ENCODE measurements at places on chromosomes 3 and 15.

DNA sequence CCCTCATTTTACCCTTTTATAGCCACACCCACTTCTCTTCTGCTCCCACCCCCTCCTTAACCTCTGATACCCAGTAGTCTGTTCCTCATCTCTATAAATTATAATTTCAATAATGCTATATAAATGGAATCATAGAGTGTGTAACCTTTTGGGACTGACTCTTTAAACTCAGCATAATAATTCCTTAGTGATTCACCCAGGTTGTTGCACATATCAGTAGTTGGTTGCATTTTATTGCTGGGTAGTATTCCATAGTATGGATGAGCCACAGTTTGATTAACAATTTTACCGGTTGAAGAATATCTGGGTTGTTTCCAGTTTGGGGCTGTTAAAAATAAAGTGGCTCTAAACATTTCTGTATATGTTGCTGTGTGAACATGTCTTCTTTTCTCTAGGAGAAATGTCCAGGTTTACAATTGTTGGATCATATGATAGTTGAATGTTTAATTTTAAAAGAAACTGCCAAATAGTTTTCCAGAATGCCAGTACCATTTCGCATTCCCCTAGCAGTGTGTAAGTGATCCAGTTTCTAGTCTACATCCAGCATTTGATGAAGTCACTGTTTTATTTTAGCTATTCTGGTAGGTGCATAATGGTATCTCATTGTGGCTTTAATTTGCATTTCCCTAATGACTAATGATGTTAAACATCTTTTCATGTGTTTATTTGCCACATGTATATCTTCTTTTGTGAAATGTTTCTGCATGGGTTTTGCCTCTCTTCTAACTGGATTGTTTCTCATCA, 68.5 kb downstream of the VPS8 start:
- DNase-seq, result no peak

GRCh38 chr15:78507831-78508160, 419 bp downstream of the HYKK start:
- no peak for DNase-seq

DNA sequence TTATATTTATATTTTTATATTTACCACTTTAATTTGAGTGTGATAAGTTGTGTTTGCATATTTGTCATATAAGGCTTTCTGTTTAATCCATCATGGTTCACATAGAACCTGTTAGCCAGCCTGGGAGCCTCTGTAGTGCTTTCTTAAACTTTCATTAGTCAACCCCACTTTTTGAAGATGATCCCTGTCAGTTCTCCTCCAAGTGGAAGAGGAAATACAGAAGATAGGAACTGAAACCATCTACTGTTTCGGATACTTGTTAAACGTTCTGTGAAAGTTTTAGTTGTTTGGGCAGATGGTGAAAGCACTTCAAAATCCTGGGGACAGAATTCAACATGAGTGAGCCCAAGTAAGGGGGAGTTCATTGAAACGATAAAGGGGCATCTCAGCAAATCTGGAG, 4.6 kb upstream of the SAMMSON start:
- no peak for DNase-seq

DNA sequence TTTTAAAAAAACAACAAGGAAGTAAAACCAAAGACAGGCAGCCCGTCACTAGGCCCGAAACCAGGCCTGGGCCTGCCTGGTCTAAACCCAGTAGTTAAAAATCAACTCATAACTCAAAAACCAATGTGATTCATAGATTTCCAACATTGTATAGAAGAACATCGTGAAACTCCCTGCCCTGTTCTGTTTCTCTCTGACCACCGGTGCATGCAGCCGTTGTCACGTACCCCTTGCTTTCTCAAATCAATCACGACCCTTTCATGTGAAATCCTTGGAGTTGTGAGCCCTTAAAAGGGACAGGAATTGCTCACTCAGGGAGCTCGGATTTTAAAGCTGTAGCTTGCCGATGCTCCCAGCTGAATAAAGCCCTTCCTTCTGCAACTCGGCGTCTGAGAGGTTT, 89.5 kb downstream of the DCLK3 start:
- DNase-seq, result no peak

DNA sequence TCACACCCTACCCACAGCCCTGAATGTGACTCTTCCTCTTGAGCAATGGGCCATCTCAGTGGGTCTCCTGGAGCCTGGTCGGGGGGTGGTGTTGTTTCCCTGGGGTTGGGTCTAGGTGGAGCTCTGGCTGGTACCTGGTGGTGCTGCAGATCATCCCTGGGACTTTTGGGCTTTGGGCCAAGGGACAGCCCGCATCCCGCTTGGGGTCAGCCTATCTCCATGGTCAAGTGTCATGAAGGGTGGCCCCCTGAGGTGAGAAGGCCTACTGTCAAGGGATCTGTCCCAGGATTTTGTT, 202.0 kb downstream of the UBE3A start:
- no peak for DNase-seq

- DNase-seq, result no peak
These were observed 22.0 kb upstream of the BCL2L10 start for GRCh38 chr15:52134502-52135144.

GRCh38 chr3:113746548-113747282, at the start of gene ATP6V1A:
Gene ATP6V1A (plus strand): TSS chr3:113747035. CDS start chr3:113778754, 31,719 bp downstream.
- DNase-seq, result peak; percentile 77

DNA sequence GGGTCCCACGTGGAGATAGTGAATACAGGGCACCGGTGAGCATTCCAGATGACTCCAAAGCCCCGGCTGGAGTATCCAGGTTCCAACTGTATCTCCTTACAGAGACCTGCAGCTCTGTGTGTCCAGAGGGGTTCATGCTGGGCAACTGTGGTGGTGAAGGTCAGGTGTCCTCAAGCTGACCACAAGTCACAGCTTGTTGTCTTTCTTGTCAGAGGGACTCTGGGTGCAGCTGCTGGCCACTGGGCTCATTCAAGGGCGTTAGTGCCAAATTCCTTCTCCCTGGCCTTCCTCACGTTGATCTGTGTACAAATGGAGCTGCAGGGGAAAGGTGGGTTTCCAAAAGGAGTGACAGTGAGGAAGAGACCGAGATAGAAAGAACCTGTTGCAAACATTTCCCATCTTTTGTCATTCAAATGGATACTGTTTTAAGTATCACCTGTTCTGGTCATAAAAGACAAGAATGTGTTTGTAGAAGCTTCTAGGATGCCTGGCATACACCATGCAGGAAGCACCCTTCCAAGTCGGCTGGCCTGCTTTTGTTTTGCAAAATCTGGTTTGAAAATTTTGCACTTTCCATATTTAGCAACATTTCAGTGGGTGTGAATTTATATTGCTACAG, 52.5 kb downstream of the CEMIP start:
- no peak for DNase-seq

GRCh38 chr3:29406291-29406832, 125.5 kb downstream of the RBMS3 start:
- DNase-seq, result no peak

DNA sequence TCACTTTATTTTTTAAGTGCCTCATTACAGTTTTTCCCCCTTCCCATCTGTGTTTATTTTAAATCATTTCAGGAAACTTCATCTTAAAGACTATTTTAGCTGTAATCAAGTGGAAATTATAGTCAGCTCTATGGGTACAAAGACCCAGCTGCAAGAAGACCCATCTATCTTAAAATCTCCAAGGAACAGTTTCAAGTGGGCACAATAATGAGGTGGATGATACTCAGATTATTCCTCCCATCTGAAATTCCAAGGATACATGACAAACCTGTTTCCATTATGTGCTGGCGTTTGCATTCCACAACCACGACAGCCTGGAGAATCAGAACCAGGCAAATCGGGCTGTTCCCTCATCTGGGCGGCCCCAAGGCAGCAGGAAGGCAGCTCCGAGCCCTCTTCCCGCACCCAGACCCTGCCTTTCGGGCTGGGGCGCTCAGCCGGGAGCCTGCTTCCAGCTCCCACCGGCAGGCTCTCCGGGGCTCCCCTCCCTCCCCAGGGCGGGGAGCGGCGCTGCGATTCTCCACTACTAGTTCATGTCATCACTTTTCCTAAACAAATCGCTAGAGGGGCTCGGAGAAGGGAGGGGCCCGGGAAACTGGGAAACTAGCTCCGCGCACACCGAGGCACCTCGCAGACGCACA, at the start of gene MGLL:
MGLL (minus strand) TSS at position 475 of the 641 bp plus-strand sequence; CDS start at position 278, 197 bp downstream.
- no peak for DNase-seq

- DNase-seq, result no peak
These were observed 246.7 kb downstream of the LPP start for GRCh38 chr3:188400494-188401243.

DNA sequence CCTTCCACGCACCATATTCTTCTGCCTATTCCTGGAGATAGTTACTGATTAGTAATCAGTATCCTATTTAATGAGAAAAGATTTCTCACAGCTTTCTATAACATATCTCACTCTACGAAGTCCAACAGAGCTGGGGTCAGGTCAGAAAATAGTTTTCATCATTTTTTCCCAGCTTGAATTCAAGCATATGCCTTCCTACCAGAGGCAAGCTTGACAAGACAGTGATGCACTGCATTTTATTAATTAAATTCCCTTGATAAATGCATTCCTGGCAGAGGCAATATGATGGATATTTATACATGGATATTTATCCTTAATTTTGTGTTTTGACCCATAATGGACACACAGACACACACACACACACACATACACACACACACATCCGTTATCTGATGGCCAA, 961.4 kb downstream of the EPHA3 start:
- no peak for DNase-seq

GRCh38 chr3:25944329-25944728, 154.4 kb downstream of the OXSM start:
- no peak for DNase-seq

DNA sequence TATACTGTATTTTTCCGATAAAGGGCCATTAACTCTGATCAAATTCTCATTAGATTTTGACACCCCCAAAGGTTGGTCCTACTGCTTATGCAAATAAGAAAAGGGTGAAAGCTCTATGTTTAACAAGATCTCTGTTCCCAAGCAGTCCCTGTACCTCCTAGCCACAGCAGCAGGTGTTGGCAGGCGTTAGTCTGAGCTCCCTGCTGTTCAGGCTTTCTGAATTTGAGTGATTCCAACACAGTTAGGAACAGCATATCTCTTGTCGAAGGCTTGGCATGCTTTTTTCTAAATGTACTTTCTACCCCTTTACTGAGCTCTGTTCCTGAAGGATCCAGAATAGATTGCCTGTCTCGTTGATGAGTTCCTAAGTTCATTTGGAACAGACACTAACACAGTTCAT, 42.3 kb downstream of the MITF start:
- no peak for DNase-seq

GRCh38 chr3:101828276-101828675, 21.0 kb upstream of the NFKBIZ start:
- DNase-seq, result no peak

GRCh38 chr3:132486099-132486498, 68.8 kb downstream of the DNAJC13 start:
- no peak for DNase-seq

- no peak for DNase-seq
These were observed 75.4 kb downstream of the CDC25A start for GRCh38 chr3:48112813-48113212.

DNA sequence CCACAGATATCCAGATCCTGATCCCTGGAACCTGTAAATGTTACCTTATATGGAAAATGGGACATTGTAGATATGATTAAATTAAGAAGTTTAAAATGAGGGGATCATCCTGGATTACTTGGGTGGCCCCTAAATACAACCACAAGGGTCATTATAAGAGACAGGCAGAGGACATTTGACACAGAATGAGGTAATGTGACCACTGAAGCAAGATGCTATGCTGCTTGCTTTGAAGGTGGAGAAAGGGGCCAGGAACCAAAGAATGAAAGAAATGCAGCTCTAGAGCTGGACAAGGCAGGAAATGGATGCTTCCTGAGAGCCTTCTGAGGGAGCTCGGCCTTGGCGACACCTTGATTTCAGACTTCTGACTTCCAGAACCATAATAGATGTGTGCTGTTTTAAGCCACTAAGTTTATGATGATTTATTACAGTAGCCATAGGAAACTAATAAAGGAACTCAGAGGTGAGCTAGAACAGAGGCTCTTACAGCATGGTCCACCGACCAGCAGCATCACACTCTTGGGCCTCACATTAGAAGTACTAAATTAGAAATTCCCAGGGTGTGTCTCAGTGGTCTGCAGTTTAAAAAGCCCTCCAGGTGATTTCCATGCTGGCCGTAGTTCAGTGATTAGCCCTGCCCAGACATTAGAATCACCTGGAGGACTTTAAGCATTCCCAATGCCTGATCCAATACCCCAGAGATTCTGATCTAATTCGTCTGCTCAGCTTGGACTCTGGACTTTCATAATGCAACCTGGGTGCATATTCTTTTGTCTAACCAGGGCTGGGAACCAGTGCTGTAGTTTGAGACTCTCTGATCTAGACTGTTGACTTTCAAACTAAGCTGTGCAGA, 7.5 kb downstream of the COLQ start:
- no peak for DNase-seq

GRCh38 chr3:56304069-56304468, 164.2 kb downstream of the ERC2 start:
- DNase-seq, result no peak

GRCh38 chr15:24966364-24967103, 11.7 kb downstream of the SNRPN start:
- DNase-seq, result no peak

- DNase-seq, result no peak
These were observed 99.3 kb downstream of the GADL1 start for GRCh38 chr3:30795176-30795575.

DNA sequence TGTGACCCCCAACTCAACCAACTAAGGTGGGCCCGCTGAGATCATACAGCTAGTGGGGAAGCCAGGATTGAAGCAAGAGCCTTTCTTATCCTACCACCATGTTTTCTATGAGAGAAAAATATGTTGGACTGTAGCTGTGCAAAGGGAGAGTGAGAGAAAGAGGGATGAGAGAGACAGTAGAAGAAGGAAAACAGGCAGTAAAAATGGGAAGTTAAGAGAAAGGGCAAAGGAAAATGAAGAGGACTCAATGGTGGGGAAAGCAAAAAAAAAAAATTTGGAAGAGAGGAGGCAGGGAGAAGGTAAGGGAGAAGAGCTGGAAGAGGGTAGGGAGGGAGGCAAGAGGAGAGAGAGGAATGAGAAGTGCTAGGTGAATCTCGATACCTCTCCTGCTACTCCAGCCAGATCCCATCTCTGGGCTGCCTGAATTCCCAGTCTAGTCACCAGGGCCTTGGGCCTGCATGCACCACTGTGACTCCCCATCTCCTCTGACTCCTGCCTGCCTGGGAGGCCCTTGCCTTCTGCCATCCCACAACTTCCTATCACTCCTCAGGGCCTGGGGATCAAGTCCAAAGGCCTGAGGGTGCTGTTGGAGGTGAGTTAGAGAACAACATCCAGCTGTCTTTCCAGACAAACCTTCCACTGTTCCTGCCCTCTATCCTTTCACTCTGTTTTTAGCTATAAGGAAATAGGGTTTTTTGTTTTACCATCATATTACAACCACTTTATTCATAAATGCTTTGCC, 15.7 kb downstream of the FAM81A start:
- DNase-seq, result no peak

- no peak for DNase-seq
These were observed 19.9 kb downstream of the C2CD4B start for GRCh38 chr15:62145015-62145735.

- DNase-seq, result no peak
These were observed 83.2 kb downstream of the POLQ start for GRCh38 chr3:121462565-121462964.

- DNase-seq, result no peak
These were observed 168.1 kb downstream of the XXYLT1 start for GRCh38 chr3:195102609-195103467.

GRCh38 chr3:188003188-188004171, 150.5 kb upstream of the LPP start:
- DNase-seq, result no peak

All from activated CD4-positive, alpha-beta T cell treated with anti-CD3 and anti-CD28 coated beads for 4 hours (primary cell).